Stimulated activated CD4-positive, alpha-beta T cell treated with anti-CD3 and anti-CD28 coated beads, TNF-alpha, amount 100 ng/mL, for 1 hour (primary cell): ENCODE measurements at places on chromosomes 13 and 19.

- DNase-seq, result no peak
These were observed 4.4 kb upstream of the WIZ start for GRCh38 chr19:15453906-15454860.

DNA sequence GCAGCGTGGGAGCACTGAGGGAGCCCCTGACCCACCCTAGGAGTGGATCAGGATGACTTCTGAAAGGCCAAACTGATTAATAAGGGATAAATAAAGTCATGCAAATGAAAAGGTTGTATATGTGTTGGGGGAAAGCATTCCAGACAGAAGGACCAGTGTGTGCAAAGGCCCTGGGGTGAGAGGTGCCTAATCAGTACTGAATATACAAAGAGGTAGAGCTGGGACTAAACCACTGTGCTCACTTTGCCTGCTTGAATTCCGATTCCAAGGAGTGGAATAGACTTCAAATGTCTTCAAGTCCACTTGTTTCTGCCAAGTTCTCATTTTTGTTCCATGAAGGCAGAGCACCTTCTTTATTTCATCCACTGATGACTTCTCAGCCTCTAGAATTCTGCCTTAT lies 32.6 kb upstream of the ADGRE1 start:
- DNase-seq, result no peak

- no peak for DNase-seq
These were observed 11.0 kb downstream of the ZNF552 start for GRCh38 chr19:57803594-57804325.

DNA sequence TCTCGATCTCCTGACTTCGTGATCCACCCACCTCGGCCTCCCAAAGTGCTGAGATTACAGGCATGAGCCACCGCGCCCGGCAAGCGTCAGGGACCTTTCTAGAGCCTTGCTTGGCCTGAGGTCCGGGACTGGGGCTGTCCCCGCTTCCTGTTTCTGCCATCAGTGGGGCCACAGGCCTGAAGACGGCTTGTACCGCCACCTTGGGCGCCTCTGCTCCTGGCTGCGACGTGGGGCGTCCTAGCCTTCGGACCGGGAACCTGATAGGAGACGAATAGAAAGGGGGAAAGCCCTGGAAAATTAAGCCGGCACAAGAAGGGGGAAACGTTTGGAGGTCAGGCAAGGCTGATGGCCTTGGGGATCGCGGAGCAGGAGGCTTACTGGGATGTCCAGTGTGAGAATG lies 35.1 kb downstream of the RNF6 start:
- DNase-seq, result no peak

GRCh38 chr13:94317063-94317491 lies 162.4 kb downstream of the DCT start:
- no peak for DNase-seq

GRCh38 chr13:64347664-64348063 lies 2882.5 kb downstream of the PCDH9 start:
- DNase-seq, result no peak

- no peak for DNase-seq
These were observed 7.3 kb upstream of the SBK3 start for GRCh38 chr19:55552620-55553019.
